ENCODE measurements at places on chromosomes 1 and 21.
A peak's percentile ranks its signal among the peaks of the same experiment; 100 is the strongest.

GRCh38 chr1:214317300-214317699 is 36.3 kb downstream of the SMYD2 start:
- no peak for DNase-seq

DNA sequence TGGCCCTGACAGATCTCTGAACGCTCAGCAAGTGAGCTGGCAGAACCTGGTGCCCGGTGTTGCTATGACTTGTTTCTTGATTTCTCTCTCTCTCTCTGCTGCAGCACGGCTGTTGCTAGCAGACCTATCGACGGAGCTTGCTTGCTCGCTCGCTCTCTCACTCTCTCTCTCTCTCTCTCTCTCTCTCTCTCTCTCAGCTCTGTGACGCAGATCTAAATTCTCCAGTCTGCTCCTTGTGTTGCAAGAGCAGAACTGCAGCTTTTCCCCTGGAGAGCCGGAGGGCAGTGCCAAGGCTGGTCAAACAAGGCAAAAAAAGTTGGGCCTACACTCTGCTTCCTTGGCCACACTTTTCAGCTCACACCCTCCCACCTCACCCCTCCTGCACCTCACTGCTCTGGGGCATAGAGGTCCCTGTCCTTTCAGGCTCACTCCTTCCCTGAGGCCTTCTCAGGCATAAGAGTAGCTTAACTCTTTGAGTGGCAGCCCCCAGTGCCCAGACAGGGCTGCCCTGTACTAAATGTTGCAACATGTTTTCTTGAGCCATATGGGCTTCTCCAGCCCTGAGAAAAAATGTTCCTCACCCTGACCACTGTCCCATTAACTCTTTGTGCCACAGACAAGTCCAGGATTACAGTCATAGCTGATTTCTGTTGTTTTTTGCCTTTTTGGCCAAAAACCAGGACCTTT is 72.2 kb downstream of the CD46 start:
- DNase-seq: peak; percentile 89

DNA sequence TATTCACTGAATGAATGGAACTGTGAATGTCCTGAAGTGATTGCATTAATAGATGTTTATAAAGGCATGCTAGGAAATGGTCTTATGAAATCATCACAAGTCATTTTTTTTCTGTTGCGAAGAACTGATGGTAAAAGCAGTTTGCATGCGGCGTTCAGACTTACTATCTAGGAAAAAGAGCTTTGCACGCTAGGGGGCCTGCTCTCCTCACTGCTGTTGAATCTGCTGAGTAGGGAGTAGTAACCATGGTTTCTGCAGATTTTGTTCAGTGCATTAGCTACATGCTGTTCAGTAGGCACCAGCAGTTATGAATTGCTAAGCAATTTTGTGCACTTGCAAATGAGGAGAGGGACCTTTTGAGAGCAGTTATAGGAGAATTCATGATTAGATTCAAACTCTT is 57.9 kb downstream of the CENPF start:
- peak; percentile 40 for DNase-seq

DNA sequence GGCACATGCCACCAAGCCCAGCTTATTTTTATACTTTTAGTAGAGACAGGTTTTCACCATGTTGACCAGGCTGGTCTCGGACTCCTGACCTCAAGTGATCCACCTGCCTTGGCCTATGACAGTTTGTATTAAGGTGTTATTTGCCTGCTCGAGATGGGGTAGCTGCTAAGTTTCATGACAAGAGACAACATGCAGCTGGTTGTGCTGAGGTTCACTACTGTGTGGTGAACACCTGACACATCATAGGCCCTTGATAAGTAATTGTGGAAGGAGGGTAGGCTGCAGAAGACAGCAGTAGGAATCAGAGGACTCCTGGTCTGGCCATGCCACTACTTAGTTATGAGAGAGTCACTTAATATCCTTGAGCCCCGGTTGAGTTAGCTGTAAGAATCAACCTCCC is 46.2 kb downstream of the PLPP3 start:
- DNase-seq: no peak

DNA sequence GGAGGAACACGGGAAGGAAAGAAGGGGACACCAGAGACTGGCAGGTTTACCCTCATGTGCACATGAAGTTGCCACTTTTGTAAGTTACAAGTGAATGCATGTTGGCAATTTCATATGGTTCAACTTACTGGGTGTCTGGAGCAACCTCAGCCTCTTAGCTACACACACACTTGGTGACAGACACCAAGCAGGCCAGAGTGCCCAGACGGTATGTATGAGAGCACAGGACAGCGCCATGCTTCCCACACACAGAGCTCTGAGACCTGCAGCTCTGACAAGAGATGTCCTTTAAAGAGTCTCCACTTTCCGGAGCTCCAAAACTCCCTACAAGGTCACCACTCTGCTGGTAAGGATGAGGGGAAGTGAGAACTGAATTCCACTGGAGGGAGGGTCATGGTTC is 1.9 kb upstream of the TRABD2B start:
- no peak for DNase-seq

DNA sequence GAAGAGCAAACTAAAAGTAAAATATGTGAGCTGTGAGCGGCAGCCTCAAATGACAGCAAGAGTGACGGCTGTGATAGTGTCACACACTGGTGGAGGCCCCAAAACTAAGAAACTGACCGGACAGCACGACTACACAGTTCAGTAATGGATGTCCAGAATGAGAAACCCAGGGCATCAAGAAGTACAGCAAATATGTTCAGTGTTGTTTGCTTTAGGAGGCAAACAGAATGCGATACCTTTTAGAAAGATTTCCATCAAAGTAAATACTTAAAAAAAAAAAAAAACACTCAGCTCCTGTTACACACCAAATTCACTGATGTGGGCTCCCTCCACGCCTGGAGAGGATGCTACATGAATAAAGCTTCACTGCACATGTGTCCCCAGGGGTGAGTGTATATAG is 1.1 kb upstream of the PKP1 start:
- no peak for DNase-seq

DNA sequence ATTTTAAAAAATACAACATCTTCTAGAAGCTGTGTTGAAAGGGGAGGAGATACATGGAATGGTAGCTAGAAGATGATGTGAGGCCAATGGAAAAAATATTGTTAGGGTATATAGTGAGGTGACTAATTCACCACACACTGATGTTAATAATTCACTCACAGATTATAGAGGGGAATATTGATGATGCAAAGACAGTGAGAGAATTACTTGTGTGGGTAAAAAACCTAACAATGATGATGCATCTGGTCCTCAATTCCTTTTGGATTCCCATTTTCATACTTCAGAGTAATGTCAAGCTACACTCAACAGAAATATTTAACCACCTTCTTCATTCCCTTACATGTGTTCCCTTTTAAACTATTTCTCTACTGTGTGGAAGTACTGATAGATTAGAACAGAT is 169.5 kb upstream of the DPYD start:
- DNase-seq: no peak

DNA sequence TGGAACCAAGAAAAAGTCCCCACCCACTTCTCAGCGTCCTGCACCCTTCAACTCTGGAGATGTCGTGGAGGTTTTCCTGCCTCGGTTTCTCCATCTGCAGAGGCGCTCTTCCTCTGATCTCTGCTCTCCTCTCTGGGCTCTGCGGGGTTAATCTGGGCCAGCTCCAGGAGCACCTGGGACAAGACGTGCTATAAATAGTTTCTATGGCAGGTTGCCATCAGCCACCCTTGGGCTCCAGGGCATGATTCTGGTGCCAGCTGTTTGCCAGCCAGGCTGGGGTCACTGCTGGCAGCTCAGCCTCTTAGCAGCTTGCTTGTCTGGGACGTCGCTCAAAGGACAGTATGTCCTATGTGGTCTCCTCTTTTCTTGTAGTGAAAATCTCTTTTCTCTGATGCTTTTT is 137.1 kb downstream of the ACTL8 start:
- DNase-seq: no peak

GRCh38 chr1:160685266-160685665 is 26.4 kb downstream of the CD48 start:
- DNase-seq: no peak

DNA sequence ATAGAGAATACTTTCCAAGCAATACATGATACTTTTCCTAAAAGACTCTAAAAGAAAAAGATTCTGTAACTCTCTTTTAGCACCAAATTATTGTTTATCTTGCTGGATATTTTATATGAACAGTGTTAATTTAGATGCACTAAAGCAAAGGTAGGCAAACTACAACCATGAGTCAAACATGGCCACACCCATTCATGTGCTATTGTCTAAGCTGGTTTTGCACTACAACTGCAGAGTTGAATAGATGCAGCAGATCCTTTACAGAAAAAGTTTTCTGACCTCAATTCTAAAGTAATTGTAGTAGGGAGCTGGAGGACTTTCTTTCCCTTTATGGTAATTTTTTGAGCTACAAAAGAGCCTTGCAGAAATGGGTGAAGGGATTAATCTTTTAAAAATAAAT is 19.4 kb downstream of the BLZF1 start:
- peak; percentile 11 for DNase-seq

DNA sequence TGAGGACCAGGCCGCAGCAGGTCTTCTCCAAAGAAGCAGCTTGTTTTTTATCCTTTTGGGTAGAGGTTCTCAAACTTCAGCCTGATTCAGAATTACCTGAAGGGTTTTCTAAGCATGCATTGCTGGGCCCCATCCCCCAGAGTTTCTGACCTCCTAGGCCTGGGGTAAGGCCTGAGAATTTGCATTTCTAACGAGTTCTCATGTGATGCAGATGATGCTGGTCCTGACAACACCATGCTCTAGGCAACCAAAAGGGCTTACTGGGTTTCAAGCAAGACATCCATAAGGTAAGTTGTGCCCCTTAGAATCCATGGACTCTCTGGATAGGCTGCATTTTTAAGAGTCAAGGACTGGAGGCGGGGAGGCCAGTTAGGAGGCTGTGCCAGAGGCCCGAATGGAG is 295.1 kb downstream of the HHIPL2 start:
- no peak for DNase-seq

- DNase-seq: peak; percentile 22
Observed at GRCh38 chr1:30008998-30009657, 714.3 kb downstream of the MATN1 start.
